Spleen (tissue), 13 donors: ENCODE measurements at places on chromosomes 13 and 19. TPM values are rescaled to one million over a fixed set of nuclear protein-coding genes. Genes with fewer than 3 reads are reported as not detected.

- no peak for DNase-seq
These were observed 298.3 kb downstream of the DIAPH3 start for GRCh38 chr13:59865398-59865797.

DNA sequence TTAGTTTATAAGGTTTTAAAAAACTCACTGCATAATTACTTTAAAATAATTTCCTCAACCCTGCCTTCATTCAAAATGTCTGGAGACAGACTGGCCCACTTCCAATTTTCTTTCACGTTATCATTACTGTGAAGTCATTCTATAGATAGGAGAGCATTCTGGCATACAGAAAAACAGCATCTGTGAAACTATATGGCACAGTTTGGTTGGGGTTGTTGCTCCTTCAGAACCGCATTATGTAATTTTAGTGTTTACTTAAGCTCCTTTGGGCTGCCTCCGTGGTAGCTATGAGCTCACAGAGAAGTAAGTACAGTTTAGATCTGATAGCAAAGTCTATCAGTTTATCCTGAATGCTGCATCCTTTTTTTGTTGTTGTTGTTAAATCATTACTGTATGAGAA is 104.3 kb downstream of the KCNRG start:
- DNase-seq, result no peak

DNA sequence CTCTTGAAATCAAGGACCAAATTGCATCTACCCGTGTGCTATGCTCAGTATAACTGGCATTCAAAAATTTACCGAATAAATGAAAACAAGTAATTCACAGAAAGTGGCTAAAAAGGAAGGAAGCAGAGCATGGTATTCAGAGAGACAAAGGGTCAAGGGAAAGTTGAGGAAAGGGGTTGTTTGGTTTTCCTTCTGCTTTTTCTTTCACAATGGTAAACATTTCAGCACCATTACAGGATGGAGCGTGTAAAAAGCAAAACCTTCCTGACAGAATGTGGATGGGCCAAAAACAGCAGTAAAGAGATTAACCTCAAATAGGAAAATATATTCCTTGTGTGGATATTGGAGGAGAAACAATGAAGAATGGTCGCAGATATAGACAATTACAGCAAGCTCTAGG is 14.8 kb downstream of the DIAPH3 start:
- DNase-seq, result no peak

DNA sequence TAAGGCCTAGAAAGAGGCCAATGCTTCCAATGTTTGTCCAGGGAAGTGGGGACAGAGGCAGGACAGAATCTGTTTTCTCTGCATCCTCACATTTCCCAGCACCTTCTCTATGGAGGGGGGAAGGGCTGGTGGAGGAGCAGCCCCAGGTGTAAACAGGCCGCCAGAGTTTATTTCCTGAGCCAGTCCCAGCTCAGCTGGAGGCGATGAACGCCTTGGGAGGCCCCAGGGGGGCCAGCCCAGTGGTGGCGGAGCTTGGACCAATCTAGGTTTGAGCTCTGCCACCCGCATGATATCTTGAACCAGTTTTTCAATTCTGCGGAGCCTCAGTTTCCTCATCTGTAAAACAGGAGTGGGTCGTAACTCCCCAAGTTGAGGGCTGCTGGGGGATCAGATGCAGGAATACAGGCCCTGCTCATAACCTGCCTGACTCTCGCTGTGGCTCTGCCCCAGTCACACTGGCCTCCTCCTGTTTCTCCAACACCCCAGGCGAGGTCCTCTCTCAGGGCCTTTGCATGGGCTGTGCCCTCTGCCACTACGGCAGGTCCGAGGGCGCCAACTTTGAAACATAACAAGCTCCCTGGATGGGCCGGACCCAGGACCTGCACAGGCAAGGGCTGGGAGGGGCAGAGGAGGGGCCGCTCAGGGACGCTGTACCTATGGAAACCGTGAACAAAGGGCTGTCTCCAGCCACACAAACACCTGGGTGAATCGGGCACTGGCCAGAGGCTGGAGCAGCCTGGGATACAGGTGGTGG is 1.1 kb downstream of the TNFAIP8L1 start:
- DNase-seq, result peak; percentile 82

GRCh38 chr19:17497149-17497798 is 14.2 kb upstream of the PGLS start:
- peak; percentile 75 for DNase-seq

- no peak for DNase-seq
These were observed 64.4 kb upstream of the FRY start for GRCh38 chr13:31967155-31967554.

DNA sequence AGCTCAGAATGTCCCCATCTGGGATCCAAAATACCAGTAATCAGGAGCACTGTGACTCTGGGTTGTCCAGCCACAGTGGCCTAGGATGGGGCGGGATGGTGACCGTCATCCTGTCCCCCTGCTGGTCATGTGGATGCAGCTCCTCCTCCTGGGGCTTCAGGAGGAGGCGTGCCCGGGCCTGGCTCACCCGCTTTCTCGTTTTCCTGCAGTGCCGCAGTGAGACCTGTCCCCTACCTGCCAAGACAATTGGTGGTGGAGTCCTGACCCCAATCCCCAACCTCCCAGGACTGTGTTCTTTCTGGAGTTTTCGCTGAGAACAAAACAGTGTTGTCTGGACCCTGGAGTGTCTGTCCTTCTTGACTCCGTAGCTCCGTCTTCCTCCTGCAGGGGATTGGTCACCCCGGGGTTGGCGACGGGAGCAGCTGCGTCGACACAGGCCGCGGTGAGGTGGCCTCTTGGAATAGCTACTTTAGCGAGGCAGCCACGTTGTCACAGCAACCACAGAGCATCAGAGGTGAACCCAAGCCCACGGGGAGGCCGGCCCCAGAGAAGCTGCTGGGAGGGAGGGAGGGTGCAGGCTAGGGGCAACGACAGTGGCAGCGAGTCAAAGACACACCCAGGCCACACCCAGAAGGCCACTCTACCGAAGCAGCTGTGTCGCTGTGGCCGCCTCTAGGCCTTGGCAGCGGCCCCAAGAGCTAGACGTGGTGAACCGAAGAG is 10.2 kb upstream of the EMC10 start:
- DNase-seq, result no peak

GRCh38 chr13:29164116-29164515 is 344.0 kb downstream of the MTUS2 start:
- DNase-seq, result no peak

CYP2A6 gene
- not detected for total RNA-seq
